Activated CD4-positive, alpha-beta T cell treated with anti-CD3 and anti-CD28 coated beads, Interleukin-10, Interleukin-2, amounts not matched to agents 100 ng/mL and 50 ng/mL, durations not matched to agents 16 hours and 8 hours (primary cell): ENCODE measurements at places on chromosomes 1 and 21.

DNA sequence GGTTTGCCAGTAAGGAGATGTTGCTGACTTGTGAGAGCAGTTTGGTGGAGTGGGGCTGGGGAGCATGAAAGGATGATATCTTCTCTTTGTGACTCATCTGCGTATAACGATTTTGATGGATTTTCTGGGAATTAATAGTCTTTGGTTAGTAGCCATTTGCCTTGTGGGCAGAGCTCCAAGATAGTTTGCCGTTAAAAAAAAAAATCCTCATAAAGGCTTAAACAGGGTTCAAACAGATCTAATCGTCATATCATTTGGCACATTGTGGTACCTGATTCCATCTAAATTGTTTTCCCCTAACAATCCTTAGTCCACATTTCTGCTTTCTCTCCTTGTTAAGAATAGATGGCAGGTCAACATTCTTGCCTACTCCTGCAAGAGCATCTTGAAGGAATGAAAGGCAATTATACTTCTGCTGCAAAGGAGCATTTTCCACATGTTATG is 168.0 kb downstream of the PPP1R12B start:
- no peak for DNase-seq

GRCh38 chr1:201016211-201016651 is 7.3 kb downstream of the KIF21B start:
- no peak for DNase-seq

DNA sequence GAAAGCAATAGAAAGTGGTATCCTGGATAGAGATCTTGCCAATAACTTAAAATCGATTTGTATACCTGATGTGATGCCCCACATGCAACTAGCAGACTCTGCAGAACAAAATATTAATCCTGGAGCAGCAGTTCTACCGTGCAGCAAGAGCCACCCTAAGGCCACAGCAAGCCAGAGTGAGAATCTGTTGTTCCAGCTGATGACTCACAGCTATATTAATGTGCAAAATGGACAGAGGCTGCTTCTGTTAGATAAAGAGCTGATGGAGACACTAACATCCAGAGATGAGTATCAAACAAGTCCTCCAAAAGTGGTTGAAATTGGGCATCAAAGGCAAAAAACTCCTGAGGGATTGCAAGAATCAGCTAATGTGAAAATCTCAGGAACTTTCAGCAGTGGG is 127.8 kb downstream of the MACF1 start:
- no peak for DNase-seq

DNA sequence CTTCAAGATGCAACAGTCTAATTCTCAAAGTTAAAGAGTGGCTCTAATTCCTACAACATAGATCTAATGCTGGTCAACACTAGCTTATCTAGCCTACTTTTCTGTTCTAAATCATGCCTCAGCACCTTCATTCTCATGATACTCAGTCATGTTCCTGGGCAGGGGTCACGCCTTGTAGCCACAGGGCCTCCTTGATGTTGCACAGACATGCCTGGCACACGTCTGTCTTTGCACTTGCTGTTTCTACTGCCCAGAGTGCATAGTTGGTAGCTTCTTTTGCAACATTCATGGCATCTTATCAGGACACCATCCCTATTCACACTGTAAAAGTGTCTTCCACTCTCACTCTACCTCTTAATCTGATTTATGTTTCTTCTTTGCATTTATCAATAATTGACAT is 76.6 kb downstream of the TBX15 start:
- no peak for DNase-seq

- no peak for DNase-seq
These were observed 454 bp downstream of the CORT start for GRCh38 chr1:10450156-10450814.

- DNase-seq, result no peak
These were observed 26.9 kb upstream of the C1orf21 start for GRCh38 chr1:184359909-184360308.

DNA sequence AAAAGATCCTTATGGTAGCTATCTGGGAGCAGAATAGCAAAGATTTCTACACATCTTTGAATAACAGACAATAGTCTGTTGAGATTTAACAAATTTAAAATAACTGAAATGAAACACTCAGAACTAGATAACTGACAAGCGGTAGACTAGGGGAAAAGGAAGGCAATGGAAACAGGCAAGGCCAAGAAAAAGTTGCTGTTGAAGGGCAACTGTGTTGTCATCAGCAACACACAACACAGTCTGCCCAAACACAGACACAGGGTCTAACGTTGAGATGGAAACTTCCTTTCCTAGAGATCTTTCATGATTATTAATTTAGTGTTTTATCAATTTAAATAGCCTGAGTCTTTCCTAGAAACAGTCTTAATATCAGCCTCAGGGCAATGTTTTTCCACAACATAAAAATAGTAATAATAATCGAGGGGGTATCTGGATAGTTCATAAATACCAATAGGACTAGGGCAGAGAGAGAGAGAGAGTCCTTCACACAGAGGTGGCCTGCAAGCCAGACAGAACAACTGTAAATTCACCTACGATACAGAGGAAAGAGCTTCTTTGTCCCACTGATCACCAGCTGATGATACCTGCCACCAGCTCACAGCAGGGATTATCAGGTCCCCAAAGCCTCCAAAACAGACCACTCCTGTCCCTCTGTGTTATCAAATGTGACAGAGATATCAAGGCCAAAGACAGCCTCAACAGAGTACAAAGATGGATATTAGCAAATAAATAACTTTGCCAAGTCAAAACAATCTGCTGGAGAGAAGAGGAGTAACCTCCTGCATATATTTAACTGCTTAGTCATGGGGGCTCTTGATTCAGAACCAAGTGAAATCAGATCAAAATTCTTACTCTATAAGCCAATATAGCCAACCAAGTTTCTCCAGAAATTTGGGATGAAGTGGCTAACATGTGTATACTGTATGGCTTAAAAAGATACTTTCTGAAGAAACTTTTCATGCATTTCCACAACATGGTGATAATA is 245.3 kb downstream of the SLC45A1 start:
- no peak for DNase-seq

DNA sequence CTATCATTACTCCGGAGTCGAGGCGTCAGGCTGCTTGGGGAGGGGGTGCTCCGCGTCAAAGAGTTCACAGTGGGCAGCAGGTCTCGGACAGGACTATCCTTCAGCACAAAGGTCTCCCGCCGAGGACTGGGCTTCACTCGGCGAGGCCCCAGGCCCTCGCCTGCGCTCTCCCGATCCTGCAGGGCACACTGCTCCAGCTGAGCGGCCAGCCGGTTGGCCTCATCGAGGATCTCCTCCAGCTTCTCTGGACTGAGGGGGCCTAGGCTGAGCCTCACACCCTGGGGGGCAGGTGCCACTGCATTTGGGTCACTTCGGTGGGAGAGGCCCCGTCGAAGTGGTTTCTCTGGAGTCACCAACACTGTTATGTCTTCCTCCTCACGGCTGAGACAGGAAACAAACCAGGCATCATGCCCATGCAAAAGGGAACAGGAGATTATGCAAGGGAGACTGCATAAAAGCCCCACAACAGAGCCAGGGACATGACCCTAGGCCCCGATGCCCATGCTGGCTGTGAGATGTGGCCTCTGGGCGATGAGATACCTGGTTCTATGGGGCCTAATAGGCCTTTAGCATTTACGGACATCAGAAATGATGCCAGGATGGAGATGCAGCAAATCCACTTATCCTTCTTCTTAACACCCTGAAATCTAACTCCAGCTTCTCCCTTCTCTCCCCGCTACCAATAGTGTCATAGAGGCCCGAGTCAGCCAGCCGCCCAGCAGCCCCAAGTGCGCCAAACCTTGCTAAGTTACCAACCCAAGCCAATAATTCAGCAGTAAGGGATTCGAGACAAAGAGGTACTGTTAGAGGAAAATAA is 1.1 kb downstream of the PSRC1 start:
- no peak for DNase-seq

GRCh38 chr1:228345201-228345930 is 61.3 kb downstream of the TRIM11 start:
- DNase-seq, result no peak

GRCh38 chr1:232628335-232629249 is 1.3 kb downstream of the SIPA1L2 start:
- peak; percentile 17 for DNase-seq

- DNase-seq, result no peak
These were observed 576.2 kb downstream of the MATN1 start for GRCh38 chr1:30147188-30147587.

- no peak for DNase-seq
These were observed 40.8 kb upstream of the TMPRSS2 start for GRCh38 chr21:41548781-41549180.
